Ecto neural progenitor cell (in vitro differentiated cells): ENCODE measurements at places on chromosomes 7 and 10.

GRCh38 chr7:8146106-8146787 is 115.7 kb downstream of the ICA1 start:
- no peak for DNase-seq

DNA sequence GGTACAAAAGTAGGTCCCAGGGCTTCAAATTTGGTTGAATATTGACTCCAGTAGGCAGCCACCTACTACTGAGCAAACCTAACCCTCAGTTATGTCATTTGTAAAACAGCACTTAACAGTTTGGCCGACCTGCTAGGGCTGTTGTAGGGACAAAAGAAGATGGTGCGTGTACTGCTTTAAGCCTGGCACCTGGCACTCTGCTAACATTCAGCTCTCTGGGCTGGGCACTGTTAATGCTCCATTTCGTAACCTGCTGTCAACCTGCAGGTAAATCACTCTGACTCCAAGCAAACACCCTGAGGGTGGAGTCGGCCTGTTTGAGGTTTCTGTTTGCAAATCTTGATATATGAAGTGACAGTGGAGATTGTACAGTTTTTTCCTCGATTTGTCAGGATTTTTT is 7.2 kb downstream of the ZKSCAN1 start:
- no peak for DNase-seq

DNA sequence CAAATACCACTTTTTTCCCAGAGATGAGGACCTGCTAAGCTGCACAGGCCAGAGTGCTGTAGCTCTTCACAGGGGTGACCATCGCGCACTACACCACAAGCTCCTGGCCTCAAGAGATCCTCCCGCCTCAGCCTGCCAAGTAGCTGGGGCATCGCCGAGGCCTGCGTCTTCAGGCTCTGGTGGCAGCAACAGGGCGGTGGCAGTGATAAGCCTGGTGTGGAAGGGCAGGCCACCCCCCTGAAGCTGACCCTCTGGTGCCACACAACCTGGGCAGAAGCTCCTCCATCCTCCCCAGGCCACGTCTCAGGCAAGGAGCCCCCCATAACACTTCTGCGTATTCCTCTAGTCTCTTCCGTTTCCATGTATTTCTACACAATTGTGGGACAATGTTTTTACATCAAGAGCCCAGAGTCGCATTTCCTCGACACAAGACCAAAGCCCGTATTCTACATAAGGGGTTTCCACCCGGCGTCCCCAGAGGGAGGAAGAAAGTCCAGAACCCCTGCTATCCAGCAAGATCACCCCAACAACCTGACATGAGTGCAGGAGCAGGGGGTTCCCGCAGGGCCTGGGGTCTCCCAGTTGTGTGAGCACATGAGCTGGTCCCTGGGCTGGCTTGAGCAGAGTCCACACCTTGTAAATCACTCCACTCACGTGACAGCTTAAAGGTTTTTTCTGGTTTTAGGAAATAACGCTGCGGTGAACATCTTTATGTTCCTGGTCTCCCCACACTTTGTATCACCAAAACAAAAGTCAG is 37.6 kb upstream of the NCAPG2 start:
- DNase-seq, result no peak

- DNase-seq, result no peak
Measured at GRCh38 chr7:13904007-13904406, 85.5 kb downstream of the ETV1 start.

GRCh38 chr10:58641095-58641531 is 128.4 kb downstream of the BICC1 start:
- no peak for DNase-seq

DNA sequence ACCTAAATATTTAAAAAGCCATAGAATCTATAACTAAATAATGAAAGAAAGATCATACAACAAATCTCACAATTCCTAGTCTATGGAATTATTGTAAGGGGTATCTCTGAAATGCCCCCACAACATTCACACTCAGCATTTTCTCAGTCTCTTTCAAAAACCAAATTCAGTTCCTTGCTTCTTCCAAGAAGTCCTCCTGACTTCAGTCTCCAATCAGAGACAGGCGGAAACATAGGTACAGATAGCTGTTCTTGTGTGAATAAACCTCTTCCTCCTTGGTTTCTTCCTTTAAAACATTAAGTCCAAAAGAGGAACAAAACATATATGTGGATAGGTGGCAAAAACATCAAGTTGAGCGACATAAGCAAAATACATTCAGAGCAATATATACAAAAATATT is 13.9 kb upstream of the FBXW4 start:
- DNase-seq, result no peak

DNA sequence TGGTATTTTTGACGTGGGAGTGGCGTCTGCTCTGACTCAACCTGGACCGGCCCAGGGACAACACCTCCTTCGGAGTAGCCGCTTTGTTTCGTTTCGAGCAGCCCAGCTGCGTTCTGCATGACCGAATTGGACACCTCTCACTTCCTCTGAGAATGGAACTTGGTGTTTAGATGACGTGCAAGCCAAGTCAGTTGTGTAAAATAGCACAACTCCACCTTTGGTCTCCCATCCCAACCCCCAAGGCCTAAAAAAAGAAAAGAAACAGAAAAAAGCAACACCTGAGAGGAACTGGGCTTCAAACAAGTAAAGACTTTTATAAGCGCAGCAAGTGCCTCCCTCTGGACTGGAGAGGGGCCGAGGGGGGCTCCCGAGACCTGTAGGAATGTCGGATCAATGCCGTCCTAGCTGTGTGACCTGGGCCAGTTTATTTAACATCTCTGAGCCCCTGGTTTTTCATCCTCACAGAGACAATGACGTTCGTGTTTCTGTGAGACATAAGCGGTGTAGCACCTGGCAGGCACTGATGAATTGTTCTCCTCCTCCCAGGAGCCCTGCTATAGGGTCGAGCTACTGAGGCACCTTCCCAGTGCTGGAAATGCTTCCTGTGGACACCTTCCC is 52.0 kb upstream of the SMNDC1 start:
- DNase-seq, result no peak

DNA sequence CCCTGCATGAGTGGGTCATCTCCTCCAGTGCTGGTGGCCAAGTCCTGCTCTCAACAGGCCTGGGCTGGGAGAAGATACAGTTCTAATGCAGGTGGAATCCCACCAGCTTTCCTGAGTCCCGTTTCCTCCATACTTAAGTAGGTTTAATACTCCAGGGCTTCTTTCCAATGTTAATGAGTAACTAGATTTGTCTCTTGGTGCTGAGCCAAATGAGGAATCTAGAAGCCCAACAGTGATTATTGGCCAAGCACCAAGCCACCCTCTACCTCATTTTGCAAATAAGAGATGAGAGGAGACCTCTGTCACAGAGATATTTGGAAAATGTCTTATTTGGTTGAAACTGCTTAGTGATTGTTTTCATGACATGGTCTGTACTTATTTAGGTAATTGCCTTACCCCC is 37.1 kb downstream of the STARD3NL start:
- no peak for DNase-seq

GRCh38 chr10:47282005-47282656 is 17.9 kb upstream of the GDF10 start:
- DNase-seq, result no peak

DNA sequence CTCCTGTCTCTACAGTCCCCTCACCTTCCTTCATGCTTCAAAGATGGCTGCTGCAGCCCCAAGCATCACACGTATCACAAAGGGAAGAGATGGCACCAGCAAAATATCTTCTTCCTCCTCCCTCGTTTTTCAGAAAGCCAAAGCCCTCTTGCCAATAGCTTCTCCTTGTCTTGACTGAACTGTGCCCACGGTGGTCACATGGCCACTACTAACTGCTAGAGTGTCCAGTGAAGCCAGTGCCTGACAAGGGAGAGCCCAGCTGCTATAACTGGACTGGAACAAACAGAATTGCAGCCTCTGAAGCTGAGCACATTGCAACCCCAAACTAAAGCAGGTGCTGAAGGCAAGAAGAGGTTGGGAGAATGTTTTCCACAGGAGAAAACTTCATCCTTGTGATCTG is 120.8 kb upstream of the RET start:
- DNase-seq, result no peak

GRCh38 chr10:66455304-66455703 is 470.5 kb upstream of the LRRTM3 start:
- no peak for DNase-seq

DNA sequence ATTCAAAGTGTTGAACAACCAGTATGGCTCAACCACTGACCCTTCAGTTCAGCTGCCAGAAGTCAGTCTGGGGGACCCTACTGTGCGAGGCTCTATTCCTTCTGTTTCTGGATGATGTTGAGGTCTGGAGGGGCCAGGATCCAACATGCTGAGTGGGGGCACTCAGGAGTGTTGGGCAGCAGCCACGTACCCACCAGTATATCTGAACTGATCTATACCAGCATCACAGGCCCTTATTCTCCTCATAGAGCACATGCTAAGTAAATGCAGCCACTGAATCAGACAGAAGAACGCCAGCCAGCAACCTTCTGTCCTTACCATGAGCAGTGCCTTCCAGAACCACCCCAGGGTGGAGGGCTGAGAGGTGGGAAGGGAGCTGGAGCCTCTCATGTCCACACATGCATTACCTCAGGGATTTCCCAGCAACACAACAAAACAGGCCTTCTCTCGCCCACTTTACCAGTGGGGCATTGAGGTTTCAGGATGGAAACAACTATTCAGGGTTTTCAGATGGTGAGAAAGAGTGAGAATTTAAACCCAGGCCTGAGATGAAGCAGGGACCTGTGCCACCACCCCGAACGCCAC is 6.8 kb upstream of the MSMB start:
- DNase-seq, result no peak

DNA sequence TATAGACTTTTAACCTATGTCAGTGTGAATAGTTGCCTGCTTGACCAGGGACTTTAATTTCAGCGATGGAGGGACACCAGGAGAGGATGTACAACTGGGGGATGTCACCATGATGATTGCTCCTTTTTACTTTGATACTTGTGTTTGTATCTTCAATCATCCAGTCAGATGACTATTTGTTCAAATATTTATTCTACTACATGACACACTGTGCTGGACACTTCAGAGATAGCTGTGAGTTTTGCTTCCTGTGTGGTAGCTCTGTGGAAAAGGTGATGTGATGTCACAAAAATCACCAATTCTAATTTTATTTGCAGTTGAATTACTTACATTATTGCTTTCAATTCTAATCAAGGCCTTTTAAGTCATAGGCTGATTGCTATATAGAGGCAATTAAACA is 62.7 kb upstream of the CREB5 start:
- no peak for DNase-seq

DNA sequence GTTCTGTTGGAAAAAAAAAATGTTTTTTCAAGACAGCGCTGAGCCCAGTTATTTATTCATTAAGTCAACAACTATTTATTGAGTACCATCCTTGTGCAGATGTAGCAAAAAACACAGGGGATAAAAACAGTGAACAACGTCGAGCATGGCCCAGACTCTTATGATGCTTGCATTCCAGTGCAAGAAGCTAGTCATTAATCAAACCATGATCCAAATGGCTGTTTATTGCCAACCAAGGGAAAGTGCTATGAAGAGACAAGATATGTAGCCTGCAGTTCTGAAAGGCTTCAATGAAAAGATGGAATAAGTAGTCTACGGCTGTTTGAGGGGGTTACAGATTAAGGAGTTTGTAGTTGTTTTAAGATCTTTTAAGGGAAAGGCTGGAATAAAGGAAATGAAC is 262.3 kb downstream of the NEBL start:
- DNase-seq, result no peak

- DNase-seq, result no peak
Measured at GRCh38 chr7:84176716-84177115, 17.9 kb downstream of the SEMA3A start.

DNA sequence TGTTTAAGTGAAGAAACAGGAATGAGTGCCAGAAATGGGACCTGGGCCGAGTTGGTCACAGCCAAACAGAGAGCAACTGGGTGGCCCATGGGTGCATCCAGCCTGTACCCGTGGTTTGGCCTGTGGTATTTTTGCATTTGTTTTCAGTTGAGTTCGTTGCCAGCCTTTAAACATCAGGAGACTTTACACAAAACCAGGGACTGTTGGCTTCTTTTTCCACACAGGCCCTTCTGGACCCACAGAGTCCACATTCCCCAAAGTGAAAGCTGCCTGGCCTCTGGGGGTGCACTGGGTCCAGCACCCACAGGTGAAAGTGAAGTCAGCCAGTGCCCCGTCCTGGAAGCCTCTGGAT is 54.1 kb upstream of the TNS3 start:
- no peak for DNase-seq

GRCh38 chr10:111972109-111972508 is 211.5 kb downstream of the GPAM start:
- no peak for DNase-seq

- no peak for DNase-seq
Measured at GRCh38 chr10:31304291-31304970, 14.6 kb upstream of the ZEB1 start.

DNA sequence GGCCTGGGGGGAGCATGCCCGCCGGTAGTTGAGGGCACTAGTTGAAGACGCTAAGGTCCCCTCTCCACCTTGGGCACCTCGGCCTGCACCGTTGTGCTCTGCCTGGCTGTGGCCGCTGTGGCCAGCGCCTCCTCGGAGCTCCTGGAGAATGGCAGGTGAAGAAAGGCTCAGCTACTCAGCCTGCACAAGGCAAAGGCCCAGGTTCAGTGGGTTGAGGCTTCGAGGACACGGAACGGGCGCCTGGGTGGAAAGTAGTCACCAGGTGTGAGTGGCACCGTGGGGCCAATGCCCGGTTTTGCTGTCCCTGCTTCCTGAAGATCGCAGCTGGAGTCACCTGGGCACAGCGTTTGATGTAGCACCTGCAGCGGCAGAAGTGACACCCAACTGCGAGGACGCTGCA is 12.4 kb upstream of the ZNF716 start:
- no peak for DNase-seq

DNA sequence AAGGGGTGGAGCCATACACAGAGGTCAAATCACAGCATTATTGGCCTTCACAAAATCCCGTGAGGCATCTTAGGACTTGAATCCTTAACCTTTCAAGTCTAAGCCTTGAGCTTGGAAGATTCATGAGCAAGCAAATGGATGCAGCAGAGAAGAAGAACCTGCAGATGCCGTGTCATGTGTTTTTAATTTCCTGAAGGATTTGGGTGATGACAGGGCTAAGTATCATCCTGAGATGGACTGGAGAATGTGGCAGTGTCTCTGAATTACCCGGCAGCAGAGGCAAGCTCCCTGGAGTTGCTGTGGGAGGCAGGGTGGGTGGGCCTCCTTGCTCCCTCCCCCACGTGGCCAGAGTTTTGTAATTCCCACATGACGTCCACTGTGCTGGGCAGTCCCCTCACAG is 50.8 kb downstream of the GCC1 start:
- no peak for DNase-seq

DNA sequence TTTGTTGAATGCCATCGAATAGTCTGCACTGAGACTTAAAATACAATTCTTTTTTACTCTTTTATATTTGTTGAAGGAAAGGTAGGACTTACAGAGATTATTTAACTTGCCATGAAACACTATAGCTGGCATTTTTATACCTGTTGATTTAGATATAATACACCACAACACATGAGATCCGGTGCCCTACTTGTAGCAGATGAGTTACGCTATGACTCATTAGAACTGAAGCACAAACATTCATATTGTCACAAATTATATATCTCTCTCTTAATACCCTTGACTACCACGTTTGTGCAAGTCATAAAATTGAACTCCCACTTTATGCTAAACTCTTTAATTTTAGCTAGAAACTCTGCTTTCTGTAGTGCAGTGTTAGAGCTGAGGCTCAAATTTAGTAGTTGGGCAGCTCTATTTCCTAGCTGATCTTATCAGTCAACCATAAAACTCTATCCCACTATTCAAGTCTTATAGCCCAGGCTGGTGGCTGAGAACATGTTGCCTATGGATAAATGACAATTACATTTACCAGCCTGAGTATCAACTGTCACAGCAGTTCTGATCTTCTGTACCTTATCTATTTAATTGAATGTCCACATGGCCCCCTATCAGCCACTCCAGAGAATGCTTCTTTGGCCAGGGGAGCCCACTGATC is 137.4 kb upstream of the SEMA3D start:
- no peak for DNase-seq
